ENCODE measurements at places on chromosomes 7 and 10.

- DNase-seq: no peak
Observed at GRCh38 chr7:25067726-25068501, 57.1 kb downstream of the CYCS start.

GRCh38 chr7:55020466-55020871, 1.7 kb downstream of the EGFR start:
- DNase-seq: peak; percentile 60

- no peak for DNase-seq
Observed at GRCh38 chr10:79246606-79247275, 100.5 kb upstream of the PPIF start.

- DNase-seq: peak; percentile 75
Observed at GRCh38 chr7:128459394-128459878, 3.8 kb downstream of the HILPDA start.

GRCh38 chr10:615583-616152, 73.8 kb downstream of the DIP2C start:
- peak; percentile 98 for DNase-seq

DNA sequence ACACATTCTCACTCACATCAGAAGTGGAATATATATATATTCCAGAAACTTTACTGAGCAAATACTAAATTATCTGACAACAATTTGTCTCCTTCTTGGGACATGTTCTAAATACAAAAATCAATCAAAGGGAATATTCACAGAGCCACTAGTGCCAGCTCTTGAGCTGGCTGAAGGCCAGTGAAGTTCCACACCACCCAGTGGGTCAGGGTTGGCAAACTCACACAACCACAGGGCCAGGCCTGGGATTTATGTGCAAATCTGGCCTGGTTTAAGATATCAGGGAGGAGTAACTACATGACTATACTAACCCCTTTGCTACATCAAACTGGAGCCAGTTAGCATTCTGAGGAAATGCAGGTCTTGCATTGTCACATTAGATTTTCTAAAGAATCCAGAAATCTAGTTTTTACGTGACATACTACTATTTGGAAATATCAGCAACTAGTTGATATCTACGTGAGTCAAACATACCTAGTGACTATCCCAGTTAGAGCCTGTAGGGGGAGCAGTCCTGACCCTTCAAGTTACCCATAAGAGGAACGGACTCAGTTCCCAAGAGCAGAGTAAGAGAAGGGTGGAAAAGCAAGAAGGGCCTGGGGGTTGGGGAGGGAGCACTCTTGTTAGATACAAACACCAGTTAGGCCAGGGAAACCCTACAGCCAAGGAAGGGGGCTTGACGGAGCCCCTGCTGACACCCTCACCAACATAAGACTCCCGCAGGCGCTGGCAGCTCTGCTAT, 600.4 kb downstream of the KCNMA1 start:
- DNase-seq: no peak

- DNase-seq: no peak
Observed at GRCh38 chr7:80319461-80319860, 184.8 kb downstream of the GNAI1 start.

GRCh38 chr10:30114401-30114800, 55.0 kb upstream of the JCAD start:
- no peak for DNase-seq

GRCh38 chr7:133431134-133431724, 178.4 kb downstream of the EXOC4 start:
- no peak for DNase-seq

GRCh38 chr7:124784879-124785818, 19.6 kb upstream of the GPR37 start:
- peak; percentile 73 for DNase-seq

- no peak for DNase-seq
Observed at GRCh38 chr10:30821261-30821993, 191.9 kb upstream of the LYZL2 start.

GRCh38 chr10:47176903-47177868, 122.8 kb upstream of the GDF10 start:
- DNase-seq: peak; percentile 79

GRCh38 chr7:5050676-5051075, 5.0 kb downstream of the RBAK start:
- no peak for DNase-seq

- no peak for DNase-seq
Observed at GRCh38 chr7:139594911-139595476, 71.5 kb downstream of the CLEC2L start.

- no peak for DNase-seq
Observed at GRCh38 chr10:125547010-125547650, 135.8 kb downstream of the TEX36 start.

GRCh38 chr10:35949811-35950211, 307.7 kb upstream of the FZD8 start:
- DNase-seq: no peak

DNA sequence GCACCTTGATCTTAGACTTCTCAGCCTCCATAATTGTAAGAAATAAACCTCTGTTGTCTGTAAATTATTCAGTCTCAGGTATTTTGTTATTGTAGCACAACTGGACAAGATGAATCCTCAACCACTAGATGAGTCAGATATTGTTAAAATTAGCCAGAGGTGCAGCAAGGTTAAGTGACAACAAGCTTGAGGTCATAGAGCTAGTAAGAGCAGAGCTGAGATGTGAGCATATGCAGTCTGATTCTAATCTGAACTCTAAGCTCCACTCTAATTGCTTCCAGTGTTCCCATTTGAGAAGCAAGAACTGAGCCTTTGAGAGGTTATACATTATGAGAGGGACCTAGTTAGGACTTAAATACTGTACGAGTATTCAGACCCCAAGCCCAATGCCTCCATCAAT, 93.1 kb downstream of the FZD1 start:
- no peak for DNase-seq

DNA sequence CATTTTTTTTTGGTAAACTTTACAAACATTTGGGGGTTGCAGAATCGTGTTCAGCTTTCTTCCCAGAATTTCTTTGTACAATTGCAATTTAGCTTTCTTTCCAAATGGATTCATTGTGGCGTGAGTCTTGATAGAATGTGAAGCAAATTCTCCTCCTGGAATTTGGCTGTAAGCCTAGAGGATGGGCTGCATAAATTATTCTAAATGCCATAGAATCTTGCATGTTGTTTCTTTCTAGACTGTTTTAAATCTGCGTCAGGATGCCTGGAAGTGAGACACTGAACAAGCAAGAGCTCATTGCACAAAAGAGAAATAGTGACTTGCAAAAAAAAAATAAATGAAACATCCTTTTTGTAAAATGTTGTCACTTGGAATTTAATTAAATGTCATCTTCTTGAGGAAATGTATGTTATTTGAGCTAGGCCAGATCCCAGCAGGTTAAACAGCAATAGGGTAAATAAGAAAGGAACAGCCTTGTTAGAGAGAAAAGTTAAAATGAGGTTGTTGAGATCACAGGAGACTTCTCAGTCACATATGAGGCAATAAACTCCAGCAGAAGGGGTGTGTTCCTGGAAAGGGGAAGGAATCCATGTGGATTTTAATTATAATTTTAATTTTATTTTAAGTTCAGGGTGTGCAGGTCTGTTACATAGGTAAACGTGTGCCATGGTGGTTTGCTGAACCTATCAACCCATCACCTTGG, 483.0 kb downstream of the PLXDC2 start:
- peak; percentile 1 for DNase-seq

GRCh38 chr10:75352650-75353049, 48.9 kb downstream of the ZNF503 start:
- peak; percentile 41 for DNase-seq

DNA sequence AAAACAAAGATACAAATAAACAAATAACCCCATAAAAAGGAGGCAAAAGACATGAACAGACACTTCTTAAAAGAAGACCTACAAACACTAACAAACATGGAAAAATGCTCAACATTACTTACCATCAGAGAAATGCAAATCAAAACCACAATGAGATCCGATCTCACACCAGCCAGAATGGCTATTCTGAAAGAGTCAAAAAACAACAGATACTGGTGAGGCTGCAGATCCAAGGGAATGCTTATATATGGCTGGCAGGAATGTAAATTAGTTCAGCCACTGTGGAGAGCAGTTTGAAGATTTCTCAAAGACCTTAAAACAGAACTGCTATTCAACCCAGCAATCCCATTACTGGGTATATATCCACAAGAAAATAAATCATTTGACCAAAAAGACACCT, 80.4 kb upstream of the NRP1 start:
- peak; percentile 4 for DNase-seq

- no peak for DNase-seq
Observed at GRCh38 chr7:33300131-33300530, 170.8 kb downstream of the BBS9 start.

DNA sequence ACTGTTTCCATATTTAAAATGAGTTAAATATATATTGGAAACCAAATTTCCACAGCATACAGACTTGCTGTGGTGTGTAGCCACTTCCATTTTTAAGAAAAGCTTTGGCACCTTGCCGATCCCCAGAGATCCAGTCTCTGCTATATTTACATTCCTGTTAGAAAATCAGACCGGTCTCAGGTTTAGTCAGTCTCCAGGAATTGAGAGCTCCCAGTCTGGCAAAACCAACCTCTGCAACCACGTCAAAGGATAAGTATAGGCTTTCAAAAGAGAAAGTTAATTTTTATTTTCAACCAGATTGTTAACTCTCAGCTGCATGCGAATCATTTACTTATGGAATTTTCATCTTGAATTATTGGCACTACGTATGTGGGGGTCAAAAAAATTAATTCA, 28.2 kb downstream of the PUS7 start:
- DNase-seq: peak; percentile 98

- no peak for DNase-seq
Observed at GRCh38 chr7:1017586-1018333, 26.6 kb upstream of the GPR146 start.

GRCh38 chr7:151449990-151450389, 10.0 kb upstream of the CRYGN start:
- DNase-seq: no peak

GRCh38 chr7:155344270-155344617, 46.6 kb downstream of the INSIG1 start:
- DNase-seq: no peak

- no peak for DNase-seq
Observed at GRCh38 chr7:157930926-157931466, 594.2 kb downstream of the DNAJB6 start.

- DNase-seq: no peak
Observed at GRCh38 chr7:70505886-70506285, 626.1 kb upstream of the GALNT17 start.

- peak; percentile 69 for DNase-seq
Observed at GRCh38 chr7:87416682-87417587, 58.5 kb downstream of the ABCB4 start.

GRCh38 chr10:484441-484924, 205.0 kb downstream of the DIP2C start:
- DNase-seq: peak; percentile 16

DNA sequence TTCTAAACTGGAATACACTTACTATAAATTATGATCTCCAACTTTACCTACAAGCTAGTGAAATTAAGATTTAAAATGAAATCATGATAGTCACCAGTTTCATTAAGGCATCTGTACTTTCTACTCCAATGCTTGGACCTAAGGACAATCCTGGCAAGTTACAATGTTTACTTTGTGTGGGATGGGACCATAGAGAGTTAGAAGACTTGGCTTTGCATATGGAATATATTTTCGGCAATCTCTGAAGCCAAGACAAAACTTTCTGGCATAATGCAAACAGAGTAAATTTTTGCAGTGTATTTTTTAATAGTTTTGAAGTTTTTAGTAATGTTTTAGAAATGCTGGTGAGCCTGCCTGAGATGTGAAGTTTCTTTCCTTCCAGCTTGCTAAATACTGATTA, 248.9 kb downstream of the ABCA13 start:
- no peak for DNase-seq

DNA sequence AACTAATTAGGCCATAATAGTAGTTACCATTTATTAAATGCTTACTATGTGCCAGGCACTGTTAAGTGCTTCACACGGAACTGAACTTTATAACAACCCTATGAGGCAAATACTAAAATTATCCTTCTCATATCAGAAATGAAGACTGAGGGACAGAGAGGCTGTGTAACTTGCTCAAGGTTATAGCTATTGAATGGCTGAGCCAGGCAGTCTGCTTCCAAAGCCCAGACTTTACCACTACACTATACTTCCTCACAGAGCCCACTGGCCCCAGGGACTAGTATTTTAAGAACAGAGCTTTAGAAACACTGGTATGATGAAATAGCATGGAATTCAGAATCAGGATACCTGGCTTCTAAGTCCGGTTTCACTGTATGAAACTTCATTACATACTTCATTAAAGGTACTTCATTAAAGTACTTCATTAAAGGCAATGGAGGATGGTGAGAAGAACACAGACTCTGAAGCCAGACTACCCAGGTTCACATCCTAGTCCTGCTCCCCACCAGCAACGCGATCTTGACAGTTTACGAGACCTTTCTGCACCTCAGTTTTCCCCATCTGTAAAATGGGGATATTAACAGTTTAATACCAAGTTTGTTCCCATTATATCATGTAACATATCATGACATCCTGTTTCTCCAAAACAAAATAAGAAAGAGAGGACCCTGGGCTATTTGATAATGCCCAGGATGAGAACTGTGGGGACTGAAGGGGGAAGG, 19.6 kb downstream of the ANXA11 start:
- DNase-seq: no peak

DNA sequence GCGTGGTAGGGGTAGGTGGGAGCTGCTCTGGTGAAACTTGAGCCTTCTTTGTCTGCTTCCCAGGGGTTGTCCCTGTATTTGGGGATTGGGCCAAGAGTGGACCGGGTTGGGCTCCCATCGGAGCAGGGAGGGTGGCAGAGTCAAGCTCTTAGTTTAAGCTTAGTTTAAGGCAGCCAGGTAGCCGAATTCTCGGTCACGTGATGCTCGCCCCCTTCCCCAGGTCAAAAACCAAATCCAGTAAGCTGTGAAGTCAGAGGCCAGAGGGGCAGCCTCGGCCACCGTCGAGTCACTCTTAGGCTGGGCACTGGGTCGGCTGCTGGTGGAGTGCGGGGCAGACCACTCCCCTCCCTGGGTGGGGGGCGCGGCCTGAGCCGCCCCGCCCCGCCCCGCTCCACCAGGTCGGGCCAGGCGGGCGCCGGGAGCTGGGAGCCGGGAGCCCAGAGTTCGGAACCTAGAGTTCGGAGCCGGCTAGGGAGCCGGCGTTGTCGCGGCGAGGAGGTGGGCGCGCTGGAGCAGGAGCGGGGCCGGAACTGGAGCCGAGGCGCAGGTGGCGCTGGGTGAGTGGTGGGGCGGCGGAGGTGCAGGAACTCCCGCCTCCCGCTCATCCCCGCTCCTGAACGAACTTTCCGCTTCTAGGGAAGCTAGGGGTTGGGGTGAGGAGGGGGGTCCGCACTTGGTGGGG, 2.8 kb upstream of the LZTS2 start:
- DNase-seq: no peak

DNA sequence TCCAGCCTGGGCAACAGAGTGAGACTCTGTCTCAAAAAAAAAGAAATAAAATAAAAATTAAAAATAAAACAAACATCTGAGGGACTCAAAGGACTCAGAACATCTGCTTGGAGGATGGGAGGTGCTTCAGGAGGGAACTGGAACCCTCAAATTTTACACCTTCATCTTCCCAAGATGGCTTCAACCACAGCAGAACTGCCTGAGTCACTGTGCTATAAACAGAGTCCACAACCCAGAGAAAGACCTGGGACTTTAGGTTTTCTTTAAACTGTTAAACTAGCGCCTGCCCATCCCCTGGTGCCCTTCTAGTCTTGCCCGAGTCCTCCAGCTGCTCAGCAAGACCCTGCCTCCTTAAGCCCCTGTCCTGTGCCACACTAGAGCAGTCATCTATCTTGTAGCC, 40.8 kb downstream of the RGS10 start:
- DNase-seq: no peak
